ENCODE measurements at places on chromosomes 7 and 10.

DNA sequence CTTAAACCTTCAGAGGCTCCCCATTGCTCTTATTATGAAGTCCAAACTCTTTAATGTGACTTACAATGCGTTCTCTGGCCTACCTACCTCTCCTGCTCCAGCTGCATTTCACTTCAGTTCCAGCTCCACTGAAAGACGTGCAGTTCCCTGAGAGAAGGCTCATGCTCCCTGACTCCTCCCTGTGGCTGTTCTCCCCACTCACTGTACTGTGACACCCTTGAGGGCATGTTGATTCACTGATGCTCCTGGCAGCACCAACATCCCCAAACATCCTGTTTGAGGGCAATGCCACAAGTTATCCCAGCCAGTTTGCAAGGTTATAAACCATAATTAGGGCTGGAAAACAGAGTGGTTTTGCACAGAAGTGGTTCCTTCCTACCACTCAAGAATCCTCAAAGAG lies 111.2 kb downstream of the LSM5 start:
- DNase-seq, result peak; percentile 16

DNA sequence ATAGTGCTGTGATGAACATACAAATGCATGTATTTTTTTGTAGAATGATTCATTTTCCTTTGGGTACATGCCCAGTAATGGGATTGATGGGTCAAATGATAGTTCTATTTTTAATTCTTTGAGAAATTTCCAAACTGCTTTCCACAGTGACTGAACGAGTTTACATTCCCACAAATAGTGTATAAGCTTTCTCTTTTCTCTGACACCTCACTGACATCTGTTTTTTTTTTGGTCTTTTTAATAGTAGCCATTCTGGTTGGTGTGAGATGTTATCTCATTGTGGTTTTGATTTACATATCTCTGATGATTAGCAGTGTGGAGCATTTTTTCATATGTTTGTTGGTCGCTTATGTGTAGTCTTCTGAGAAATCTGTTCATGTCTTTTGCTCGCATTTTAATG lies 195.0 kb upstream of the AGK start:
- DNase-seq, result no peak

DNA sequence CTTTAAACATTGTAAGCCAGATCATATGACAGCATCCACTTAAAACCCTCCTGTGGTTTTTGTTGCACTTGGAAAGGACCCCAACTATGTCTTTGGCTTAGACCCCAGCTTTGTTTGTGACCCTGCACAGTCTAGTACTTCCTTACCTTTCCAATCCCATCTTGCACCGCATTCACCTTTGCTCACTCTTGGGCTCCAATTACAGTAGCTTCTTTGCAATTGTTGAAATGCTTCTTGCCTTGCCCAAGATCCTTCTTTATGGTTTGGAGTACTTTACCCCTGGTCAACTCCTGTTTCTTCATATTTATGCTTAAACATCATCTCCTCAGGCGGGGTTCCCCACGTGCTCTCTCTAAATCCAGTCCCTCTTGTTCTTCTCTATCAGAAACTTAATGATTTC lies 162.6 kb downstream of the PTEN start:
- no peak for DNase-seq

- no peak for DNase-seq
Measured at GRCh38 chr7:157612009-157612663, 275.3 kb downstream of the DNAJB6 start.

DNA sequence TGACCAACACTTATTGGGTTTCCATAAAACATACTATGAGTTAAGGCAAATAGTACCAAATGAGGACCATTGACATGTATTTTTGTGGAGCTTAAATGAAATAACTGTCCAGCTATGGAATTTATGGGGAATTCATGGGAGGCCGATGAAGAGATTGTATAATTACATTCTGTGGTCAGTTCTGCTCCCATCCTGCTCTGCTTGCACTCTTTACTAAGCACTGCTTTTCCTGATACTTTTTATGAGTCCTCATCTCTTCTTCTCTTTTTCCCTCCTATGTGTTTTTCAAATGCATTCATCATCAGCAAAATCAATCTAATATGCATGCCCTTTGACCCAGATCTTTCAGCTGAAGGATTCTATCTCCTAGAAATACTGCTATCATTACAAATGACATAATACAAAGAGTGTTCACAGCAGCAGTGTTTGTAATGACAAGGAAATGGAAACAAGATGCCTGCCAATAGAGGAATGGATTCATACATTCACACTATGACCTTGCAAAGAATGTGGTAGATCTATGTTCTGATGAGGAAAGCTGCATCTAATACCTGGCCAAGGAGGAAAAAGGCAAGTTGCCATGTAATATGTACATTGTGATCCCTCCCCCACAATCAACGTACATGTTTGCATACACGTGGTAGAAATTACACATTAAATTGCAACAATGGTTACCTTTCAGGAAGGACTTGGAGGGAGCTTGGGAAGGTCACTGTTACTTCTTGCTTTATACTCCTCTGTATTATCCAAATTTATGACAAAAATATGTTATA lies 73.9 kb downstream of the PCGF5 start:
- no peak for DNase-seq

- no peak for DNase-seq
Measured at GRCh38 chr7:149293946-149294633, 32.1 kb downstream of the ZNF783 start.

- DNase-seq, result no peak
Measured at GRCh38 chr7:46756996-46757395, 824.9 kb downstream of the TNS3 start.

- no peak for DNase-seq
Measured at GRCh38 chr7:47710201-47710935, 128.5 kb upstream of the TNS3 start.

DNA sequence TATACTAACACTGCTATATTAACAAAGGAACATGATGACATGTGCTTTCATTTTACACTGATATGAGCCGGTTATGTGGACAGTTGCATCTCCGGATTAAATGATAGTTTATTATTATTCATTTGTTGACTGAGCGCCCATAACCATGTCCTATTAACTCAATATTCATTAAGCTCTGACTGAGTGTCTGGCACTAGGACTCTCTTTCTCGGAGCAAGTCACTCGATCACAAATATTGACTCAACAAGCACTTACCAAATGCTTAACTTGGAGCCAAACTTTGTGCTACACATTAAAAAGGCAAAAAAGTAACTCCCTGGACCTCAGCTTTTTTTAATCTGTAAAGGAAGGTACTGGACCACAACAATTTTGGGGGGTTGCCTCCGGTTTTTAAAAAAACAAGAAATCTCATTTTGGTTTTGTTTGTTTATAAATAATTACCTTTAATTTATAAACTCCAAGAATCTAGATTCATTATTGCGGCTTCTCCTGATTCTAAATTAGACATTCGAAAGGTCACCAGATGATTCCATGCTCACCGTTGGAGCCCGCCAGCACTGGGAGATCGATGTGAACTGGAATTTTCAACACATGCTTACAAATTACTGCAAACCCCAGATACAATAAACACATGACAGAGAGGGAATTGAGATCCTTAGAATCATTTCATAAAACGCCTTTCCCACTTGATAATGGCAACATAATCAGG lies 8.9 kb upstream of the LYZL1 start:
- no peak for DNase-seq

DNA sequence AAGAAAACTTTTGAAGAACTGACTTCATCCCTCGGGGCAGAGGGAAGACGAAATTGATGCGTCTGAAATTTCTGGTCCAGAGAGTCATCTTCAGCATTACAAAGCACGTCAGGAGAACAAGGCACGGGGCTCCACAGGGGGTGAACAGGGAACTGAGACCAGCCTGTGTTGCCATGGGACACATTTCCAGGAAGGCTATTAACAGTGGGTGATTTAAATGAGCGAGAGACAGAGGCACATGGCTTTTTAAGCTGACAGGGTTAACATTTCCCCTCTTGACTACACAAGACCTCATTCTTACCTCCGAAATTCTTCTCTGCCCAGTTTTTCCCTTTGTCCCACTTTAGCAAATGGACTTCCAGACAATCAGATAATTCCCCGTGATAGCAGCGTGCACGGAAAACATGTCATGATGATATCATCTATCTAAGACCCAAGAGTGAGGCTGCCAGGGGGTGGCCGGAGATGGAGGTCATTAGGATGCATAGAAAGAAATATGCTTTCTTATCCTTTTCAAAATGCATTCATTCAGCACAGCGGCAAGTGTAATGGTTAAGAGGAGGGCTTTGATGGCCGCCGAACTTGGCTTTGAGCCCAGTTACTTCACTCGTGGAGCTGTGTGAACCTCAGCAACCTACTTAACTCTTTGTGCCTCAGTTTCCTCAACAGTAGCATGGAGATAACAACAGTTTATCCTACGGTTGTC lies 248.0 kb downstream of the PRPF18 start:
- no peak for DNase-seq

DNA sequence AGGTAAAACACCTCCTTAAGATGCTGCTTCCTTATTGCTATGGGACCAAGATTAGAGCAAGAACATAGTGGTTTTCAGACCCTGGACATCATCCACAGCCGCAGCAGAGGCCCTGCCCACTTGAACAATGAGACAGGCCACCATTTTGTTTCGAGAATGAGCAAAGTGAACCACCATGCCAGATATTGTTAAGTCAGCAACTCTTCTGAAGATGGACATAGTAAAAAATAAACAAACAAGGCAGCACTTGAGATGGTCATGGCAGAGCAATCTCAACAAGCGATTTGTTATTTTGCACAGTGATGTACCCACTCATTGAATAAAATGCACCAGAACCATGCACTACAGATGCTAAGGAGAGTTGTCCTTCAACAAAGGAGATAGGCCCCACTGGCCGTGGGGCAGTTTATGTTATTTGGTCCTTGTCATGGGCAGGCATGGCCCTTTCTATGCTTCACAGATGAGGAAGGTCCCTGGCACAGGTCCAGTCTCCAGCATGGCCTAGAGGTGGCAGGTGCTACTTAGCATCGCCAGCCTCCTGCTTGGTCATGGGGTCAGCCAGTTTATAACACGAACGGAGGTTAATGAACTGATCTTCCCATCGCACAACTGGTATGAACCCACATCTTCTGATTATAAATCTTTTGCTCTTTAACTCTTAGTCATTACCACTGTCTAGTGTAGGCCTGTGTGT lies 44.1 kb downstream of the IKZF1 start:
- DNase-seq, result no peak

DNA sequence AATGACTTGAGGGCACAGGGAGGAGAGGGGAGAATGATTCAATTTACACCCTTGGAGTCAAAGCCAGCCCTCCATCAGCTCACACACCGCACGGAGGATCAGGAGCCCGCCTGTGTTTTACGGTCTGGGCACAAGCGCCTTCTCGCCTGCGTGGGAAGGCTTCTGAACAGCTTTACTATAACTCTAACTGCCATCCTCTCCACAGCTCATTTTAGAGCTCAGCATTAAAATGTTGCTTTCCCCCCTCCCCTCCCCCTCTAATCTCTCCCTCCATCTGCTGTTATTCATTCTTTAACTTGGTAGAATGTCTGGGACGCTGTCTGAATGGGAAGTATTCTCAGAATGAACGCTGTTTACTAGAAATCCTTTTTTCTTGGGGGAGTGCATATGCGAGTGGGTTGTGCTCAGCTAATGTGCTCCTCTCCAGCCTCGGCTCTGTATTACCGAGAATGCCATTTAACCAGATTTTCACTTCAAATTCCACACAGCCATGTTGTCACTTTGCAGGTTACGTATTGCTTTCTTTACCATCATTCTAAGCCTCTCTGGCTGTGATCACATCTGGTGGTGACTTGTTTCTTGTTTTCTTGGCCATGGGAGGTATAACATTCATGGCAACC lies 140.1 kb downstream of the GFRA1 start:
- DNase-seq, result no peak

Data from iPS-NIHi11 (cell line).